CD8-positive, alpha-beta memory T cell (primary cell): ENCODE measurements at places on chromosomes 1 and 21. TPM values are rescaled to one million over a fixed set of nuclear protein-coding genes. Genes with fewer than 3 reads are reported as not detected.

DNA sequence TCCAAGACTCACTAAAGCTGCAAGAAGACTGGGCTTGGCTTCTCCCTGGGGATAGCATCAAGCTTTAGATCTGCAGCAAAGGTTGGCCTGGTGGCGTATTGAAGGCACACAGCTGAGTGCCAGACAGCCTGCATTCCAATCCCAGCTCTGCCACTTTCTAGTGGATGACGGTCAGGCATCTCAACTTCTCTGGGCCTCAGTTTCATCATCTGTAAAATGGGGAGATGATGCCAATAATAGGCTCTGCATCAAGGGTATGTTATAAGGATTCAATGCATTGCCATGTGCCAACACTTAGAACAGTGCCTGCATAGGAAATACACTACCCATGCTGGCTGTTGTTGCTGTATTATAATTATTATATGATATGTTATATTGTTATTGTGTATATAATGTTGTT is 220.4 kb downstream of the NPHP4 start:
- no peak overlapping the region for H3K4me3 ChIP-seq
- H3K36me3 ChIP-seq: no peaks in the 10 kb centered on the region
- peaks cover 4% of the 10 kb centered on the region for H3K27me3 ChIP-seq
- no peak for DNase-seq
- H3K4me1 ChIP-seq: no peaks in the 10 kb centered on the region
- H3K27ac ChIP-seq: no peak overlapping the region

The OPTC gene
- not detected for total RNA-seq

- H3K27me3 ChIP-seq: no peaks in the 10 kb centered on the region
- H3K4me1 ChIP-seq: peaks cover 8% of the 10 kb centered on the region
- peak within 1 kb of the TSS; percentile 54 for H3K4me3 ChIP-seq
- no peaks in the 10 kb centered on the region for H3K36me3 ChIP-seq
Measured at GRCh38 chr1:115641762-115642167, at the start of gene VANGL1. Gene VANGL1 (plus strand): TSS chr1:115641970. CDS start chr1:115651414, 9,444 bp downstream.

GRCh38 chr1:44714944-44715571 is 15.9 kb downstream of the RNU5D-1 start:
- H3K36me3 ChIP-seq: no peaks in the 10 kb centered on the region
- H3K4me1 ChIP-seq: peaks cover 33% of the 10 kb centered on the region
- H3K27me3 ChIP-seq: no peaks in the 10 kb centered on the region
- no peak overlapping the region for H3K27ac ChIP-seq
- peak; percentile 57 for DNase-seq
- no peak overlapping the region for H3K4me3 ChIP-seq

The DPH2 gene
- total RNA-seq: 85.8 TPM

The WNT4 gene
- total RNA-seq: not detected

GRCh38 chr21:34782506-34783360 is 113.9 kb downstream of the CLIC6 start:
- no peak for DNase-seq
- no peaks in the 10 kb centered on the region for H3K36me3 ChIP-seq
- no peaks in the 10 kb centered on the region for H3K4me1 ChIP-seq
- no peaks in the 10 kb centered on the region for H3K27me3 ChIP-seq

DNA sequence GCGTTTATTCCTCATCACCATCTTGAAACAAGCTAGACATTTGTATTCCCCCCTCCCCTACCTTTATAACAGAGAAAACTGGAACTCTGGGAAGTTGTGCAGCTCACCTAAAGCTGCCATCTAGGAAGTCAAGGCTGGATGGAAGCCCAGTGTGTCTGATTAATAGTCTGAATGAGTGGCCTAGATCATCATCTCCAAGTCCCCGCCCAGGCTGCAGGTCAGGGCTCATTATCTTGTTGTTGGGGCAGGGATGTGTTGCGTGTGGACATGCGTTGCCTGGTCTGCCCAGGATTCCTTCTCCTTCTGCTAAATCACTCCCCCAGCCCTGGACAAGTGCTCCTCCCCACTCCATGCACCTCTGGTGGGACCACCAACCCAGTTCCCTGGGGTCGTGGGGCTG is 14.7 kb upstream of the KAZN start:
- H3K4me1 ChIP-seq: no peaks in the 10 kb centered on the region
- no peaks in the 10 kb centered on the region for H3K27me3 ChIP-seq
- DNase-seq: no peak
- H3K27ac ChIP-seq: no peak overlapping the region

GRCh38 chr1:200234938-200235337 is 174.9 kb downstream of the ZNF281 start:
- H3K27ac ChIP-seq: no peak overlapping the region
- DNase-seq: no peak
- no peak overlapping the region for H3K4me3 ChIP-seq
- H3K4me1 ChIP-seq: no peaks in the 10 kb centered on the region
- H3K27me3 ChIP-seq: no peaks in the 10 kb centered on the region

DNA sequence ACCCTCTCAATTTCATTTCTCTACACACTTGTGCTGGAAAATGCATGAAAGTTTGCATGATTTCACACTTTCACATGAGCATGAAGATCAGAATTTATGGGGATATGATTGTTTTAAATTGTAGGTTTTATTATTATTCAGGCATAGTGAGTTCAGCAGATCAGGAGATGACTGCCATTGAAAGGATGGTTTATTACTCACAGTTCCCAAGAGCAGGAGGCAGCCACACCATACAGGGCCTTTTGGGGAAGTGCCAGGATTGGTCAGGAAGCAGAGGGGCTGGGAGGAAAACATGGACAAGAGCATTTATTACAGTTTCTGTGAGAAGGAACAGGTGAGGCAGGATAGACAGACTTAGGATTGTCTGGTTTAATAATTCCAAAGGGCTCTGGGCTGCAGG is 114.6 kb upstream of the KCNJ15 start:
- no peak overlapping the region for H3K4me3 ChIP-seq
- no peaks in the 10 kb centered on the region for H3K36me3 ChIP-seq
- H3K27ac ChIP-seq: no peak overlapping the region

GRCh38 chr21:16992448-16992847 is 520.4 kb upstream of the CXADR start:
- no peaks in the 10 kb centered on the region for H3K27me3 ChIP-seq
- H3K4me3 ChIP-seq: no peak overlapping the region
- H3K27ac ChIP-seq: no peak overlapping the region
- no peak for DNase-seq
- no peaks in the 10 kb centered on the region for H3K36me3 ChIP-seq
- H3K4me1 ChIP-seq: no peaks in the 10 kb centered on the region

- no peaks in the 10 kb centered on the region for H3K27me3 ChIP-seq
- no peak overlapping the region for H3K27ac ChIP-seq
- no peaks in the 10 kb centered on the region for H3K4me1 ChIP-seq
- no peak overlapping the region for H3K4me3 ChIP-seq
- H3K36me3 ChIP-seq: no peaks in the 10 kb centered on the region
Measured at GRCh38 chr1:41093826-41094225, 72.3 kb upstream of the SLFNL1 start.

GRCh38 chr1:209030454-209031167 is 552.9 kb upstream of the CAMK1G start:
- no peaks in the 10 kb centered on the region for H3K4me1 ChIP-seq
- no peak overlapping the region for H3K4me3 ChIP-seq
- H3K36me3 ChIP-seq: no peaks in the 10 kb centered on the region
- no peak overlapping the region for H3K27ac ChIP-seq
- H3K27me3 ChIP-seq: no peaks in the 10 kb centered on the region
- no peak for DNase-seq

DNA sequence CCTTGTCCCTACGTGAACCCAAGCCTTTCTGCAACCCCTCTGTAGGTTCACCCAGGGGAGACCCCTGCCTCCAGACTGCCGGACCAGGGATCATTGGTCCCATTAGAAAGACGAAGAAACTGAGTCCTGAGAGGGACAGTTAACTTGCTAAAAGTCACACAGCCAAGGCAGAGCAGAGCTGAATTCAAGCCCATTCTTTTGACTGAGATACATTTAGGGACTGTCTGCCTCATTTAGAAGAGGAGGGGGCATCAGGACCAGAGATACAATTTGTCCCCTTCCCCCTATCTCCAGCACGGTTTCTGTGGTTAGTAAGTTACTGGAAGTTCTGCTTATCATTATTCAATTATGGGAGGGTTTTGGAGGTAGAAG is 19.1 kb downstream of the KCNQ4 start:
- no peaks in the 10 kb centered on the region for H3K36me3 ChIP-seq
- peak overlapping the region; percentile 26 for H3K27ac ChIP-seq
- peak overlapping the region; percentile 34 for H3K4me3 ChIP-seq
- H3K4me1 ChIP-seq: peaks cover 26% of the 10 kb centered on the region
- no peak for DNase-seq
- H3K27me3 ChIP-seq: no peaks in the 10 kb centered on the region

DNA sequence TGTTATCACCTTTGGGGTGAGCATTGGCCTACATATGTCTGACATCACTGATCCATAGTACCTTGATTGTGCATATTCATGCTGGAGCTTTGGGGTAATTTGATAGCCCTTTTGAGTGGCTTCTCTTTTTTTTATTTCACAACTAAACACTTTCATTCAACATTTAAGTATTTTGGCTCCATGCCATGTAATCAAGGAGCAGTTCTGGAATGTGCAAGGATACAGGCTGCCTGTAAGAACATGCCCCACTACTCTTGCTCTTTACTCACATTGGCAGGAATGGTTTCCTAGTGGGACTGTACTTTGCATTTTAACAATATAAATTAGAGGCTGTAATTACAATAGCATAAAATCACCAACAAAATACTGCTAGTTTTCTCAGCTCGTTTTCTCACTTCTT is 300.7 kb upstream of the SPAG17 start:
- H3K4me3 ChIP-seq: no peak overlapping the region
- no peaks in the 10 kb centered on the region for H3K36me3 ChIP-seq
- H3K27ac ChIP-seq: no peak overlapping the region
- DNase-seq: no peak

DNA sequence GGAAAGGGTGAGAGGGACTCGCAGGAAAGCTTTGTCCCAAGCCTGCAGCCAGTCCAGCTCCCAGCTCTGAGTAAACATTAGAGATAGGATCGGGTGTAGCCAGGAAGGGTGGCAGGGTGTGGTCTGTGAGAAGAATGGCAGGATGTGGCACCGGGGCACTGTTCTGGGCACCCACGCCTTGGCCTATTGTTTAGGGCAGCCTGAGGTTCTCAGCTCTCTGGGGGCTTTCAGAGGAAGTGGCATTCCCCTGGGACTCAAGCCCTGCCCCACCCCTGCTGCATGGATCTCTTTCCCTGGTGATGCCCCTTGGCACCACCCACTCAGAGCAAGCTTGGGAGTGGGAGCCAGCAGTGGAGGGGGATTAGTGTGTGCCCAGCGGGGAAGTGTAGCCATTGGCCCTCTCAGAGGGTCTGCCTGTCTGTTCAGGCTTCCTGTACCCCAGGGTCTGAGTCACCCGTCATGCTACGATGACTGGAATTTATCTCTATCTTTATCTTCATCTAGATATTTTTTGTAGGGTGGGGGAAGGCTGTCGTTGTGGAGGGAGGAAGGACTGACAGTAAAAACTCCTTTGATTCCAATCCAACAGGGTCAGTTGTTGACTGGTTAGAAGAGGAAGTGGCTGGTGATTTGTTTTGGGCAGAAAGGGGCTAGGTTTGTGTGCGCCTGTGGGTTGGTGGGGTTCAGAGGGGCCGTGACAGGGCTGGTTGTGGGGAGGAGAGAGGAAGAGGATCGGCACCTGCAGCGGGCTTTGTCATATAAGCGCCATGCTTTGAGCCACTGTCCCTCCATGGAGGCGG is 31.6 kb downstream of the SOX13 start:
- H3K4me3 ChIP-seq: no peak overlapping the region
- no peaks in the 10 kb centered on the region for H3K36me3 ChIP-seq
- H3K27me3 ChIP-seq: no peaks in the 10 kb centered on the region
- no peak for DNase-seq
- peak overlapping the region; percentile 54 for H3K27ac ChIP-seq

- no peak for DNase-seq
- no peaks in the 10 kb centered on the region for H3K27me3 ChIP-seq
- no peaks in the 10 kb centered on the region for H3K4me1 ChIP-seq
- H3K36me3 ChIP-seq: no peaks in the 10 kb centered on the region
Measured at GRCh38 chr21:29307718-29308455, 9.2 kb downstream of the BACH1 start.

The NUP210L gene
- 0.09 TPM for total RNA-seq

- DNase-seq: no peak
- no peaks in the 10 kb centered on the region for H3K36me3 ChIP-seq
- no peaks in the 10 kb centered on the region for H3K4me1 ChIP-seq
- H3K4me3 ChIP-seq: no peak overlapping the region
- H3K27ac ChIP-seq: no peak overlapping the region
Measured at GRCh38 chr1:80059940-80060339, 1053.4 kb upstream of the ADGRL4 start.

DNA sequence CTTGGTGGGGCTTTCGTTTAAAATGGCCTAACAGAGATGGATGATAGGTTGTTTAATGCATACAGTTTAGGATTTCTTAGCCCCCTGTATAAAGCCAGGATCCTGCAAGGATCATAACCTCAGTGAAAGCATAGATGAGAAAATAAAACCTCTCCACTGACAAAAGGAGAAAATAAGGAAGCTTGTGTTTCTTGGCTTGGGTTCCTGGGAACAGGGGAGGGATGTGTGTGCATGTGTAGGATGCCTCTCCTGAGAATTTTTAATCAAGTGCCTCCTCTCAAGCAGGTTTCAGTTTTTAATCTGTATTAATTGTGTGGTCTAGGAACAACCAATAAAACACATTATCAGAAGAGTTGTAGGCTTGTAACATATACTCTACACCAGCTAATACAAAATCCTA is 26.1 kb downstream of the PRKACB start:
- no peaks in the 10 kb centered on the region for H3K27me3 ChIP-seq
- no peak overlapping the region for H3K4me3 ChIP-seq
- H3K4me1 ChIP-seq: peaks cover 34% of the 10 kb centered on the region
- no peaks in the 10 kb centered on the region for H3K36me3 ChIP-seq
- no peak for DNase-seq
- no peak overlapping the region for H3K27ac ChIP-seq

DNA sequence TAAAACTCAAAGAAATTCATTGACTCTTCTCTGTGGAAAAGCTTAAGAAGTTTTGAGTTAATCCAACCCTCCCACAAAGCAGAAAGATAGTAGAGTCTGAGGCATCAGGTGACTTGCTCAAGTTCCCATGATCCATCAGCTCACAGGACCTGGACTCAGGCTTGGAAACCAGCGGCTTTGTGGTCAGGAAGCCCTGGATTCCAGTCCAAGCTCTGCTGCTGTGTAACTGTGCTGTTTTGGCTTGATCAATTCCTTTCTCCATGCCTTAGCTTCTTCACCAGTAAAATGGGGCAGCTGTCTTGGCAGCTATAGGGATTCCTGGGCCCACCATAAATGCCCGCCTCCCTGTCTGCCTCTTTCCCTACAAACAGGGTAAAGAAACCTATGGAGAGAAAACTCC is 180.2 kb downstream of the HIVEP3 start:
- peak overlapping the region; percentile 48 for H3K4me3 ChIP-seq
- H3K36me3 ChIP-seq: no peaks in the 10 kb centered on the region
- no peak overlapping the region for H3K27ac ChIP-seq
- no peaks in the 10 kb centered on the region for H3K27me3 ChIP-seq

DNA sequence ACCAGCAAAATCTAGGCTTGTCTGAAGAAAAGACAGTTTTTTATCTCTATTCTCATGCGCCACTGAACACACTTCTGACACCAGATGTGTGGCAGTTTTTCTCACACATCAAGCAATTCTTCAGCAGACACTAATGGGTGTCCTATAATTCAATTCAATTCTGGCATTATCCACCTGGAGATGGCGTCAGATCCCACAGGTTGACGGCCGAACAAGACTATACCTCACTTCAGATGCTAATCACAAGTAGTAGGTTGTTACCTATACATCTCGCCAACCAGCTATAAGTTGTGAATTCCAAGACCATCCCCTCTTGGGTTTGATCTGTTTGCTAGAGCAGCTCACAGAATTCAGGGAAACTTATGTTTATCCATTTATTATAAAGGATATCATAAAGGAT is 89.9 kb upstream of the ARTN start:
- H3K4me3 ChIP-seq: no peak overlapping the region
- H3K36me3 ChIP-seq: peaks cover 5% of the 10 kb centered on the region
- no peak overlapping the region for H3K27ac ChIP-seq
- no peaks in the 10 kb centered on the region for H3K27me3 ChIP-seq
- H3K4me1 ChIP-seq: no peaks in the 10 kb centered on the region
